ENCODE measurements at places on chromosomes 4 and X. TPM values are rescaled to one million over a fixed set of nuclear protein-coding genes. Genes with fewer than 3 reads are reported as not detected.

The SMAD1 gene
- 35.1 TPM for total RNA-seq

The FGA gene
- total RNA-seq: not detected

The SYTL5 gene
- total RNA-seq: 1.4 TPM

The KLHL34 gene
- total RNA-seq: not detected

The C4orf36 gene
- total RNA-seq: 8.6 TPM

The CFI gene
- total RNA-seq: 12.2 TPM

The LRCH2 gene
- 21.7 TPM for total RNA-seq

The FGFRL1 gene
- 33.1 TPM for total RNA-seq

The NCBP2L gene
- total RNA-seq: not detected

The PLK4 gene
- 10.9 TPM for total RNA-seq

The FAM236B gene
- not detected for total RNA-seq

The NHS gene
- total RNA-seq: 5.9 TPM

The IQCM gene
- total RNA-seq: not detected

The F8A2 gene
- total RNA-seq: not detected

The S100G gene
- not detected for total RNA-seq

The GPRIN3 gene
- total RNA-seq: 0.65 TPM

The SMR3B gene
- total RNA-seq: not detected

The PNMA5 gene
- not detected for total RNA-seq

The AADAT gene
- 7.5 TPM for total RNA-seq

The PABPC1L2B gene
- total RNA-seq: not detected

The ELMOD2 gene
- total RNA-seq: 17.3 TPM

The SNCA gene
- 21.2 TPM for total RNA-seq

The MEPE gene
- not detected for total RNA-seq

The DNAJB14 gene
- total RNA-seq: 29.1 TPM

The IL13RA2 gene
- 1.3 TPM for total RNA-seq

The CLTRN gene
- total RNA-seq: 0.32 TPM

The FAM149A gene
- total RNA-seq: 5.6 TPM

The TEX11 gene
- total RNA-seq: not detected

The WDR17 gene
- total RNA-seq: 0.64 TPM

The GPR82 gene
- total RNA-seq: not detected

The CFAP47 gene
- total RNA-seq: not detected

The HS6ST2 gene
- 2.2 TPM for total RNA-seq

The GPR34 gene
- total RNA-seq: not detected

The PNMA3 gene
- not detected for total RNA-seq

The TEX13B gene
- total RNA-seq: not detected
